ENCODE measurements at places on chromosomes 6 and 20.

- DNase-seq = no peak
Observed at GRCh38 chr6:45677381-45678284, 299.9 kb upstream of the SUPT3H start.

- DNase-seq = no peak
Observed at GRCh38 chr20:31835977-31836852, 9.2 kb downstream of the FOXS1 start.

- no peak for DNase-seq
Observed at GRCh38 chr6:11260249-11261038, 28.0 kb upstream of the NEDD9 start.

DNA sequence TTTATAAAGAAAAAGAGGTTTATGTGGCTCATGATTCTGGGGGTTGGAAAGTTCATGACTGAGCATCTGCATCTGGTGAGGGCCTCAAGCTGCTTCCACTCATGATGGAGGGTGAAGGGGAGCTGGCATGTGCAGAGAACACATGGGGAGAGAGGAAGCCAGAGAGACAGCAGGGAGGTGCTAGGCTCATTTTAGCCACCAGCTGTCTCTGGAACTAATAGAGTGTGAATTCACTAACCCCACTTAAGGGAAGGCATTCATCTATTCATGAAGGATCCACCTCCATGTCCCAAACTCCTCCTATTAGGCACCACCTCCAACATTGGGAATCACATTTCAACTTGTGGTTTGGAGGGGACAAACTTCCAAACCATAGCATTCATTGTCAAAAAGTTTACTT, 137.3 kb upstream of the PMEPA1 start:
- DNase-seq = no peak

GRCh38 chr20:38217791-38218565, 42.6 kb downstream of the KIAA1755 start:
- no peak for DNase-seq

DNA sequence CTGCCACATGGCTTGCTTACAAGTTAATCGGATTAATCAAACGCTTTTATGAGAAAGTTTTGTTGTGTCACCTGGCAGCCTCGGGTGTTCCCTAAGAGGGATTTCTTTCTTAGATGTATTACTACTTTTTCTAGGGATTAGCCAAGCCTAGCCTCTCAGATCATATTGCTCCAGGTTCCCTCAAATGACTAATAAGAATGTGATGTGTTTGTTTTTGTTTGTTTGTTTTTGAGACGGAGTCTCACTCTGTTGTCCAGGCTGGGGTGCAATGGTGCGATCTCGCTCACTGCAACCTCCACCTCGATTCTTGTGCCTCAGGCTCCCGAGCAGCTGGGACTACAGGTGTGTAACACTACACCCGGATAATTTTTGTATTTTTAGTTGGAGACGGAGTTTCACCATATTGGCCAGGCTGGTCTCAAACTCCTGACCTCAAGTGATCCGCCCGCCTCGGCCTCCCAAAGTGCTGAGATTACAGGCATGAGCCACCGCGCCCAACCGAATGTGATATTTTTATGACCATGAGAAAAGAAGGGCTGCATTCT, 977 bp downstream of the HMGN4 start:
- DNase-seq = no peak

DNA sequence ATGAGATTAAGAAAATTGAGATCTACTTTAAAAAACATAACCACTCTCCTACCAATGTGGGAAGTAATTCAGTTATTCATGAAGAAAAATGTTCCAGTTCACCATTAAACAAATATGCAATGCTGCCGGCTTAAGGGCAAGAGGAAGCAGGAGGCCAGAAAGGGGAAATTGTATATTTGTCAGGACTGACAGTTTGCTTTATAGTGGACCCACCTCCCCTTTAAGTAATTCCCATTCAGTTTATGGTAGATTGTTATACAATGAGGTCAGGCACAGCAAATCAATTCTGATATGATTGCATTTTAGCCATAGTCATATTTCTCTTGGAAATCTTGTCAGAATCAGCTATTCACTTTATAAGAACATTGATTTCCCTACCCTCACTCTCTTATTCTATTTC, 547.8 kb downstream of the FRK start:
- DNase-seq = no peak

GRCh38 chr6:3748208-3749066, 3.1 kb downstream of the PXDC1 start:
- no peak for DNase-seq

- no peak for DNase-seq
Observed at GRCh38 chr6:84910906-84911607, 146.7 kb upstream of the TBX18 start.

GRCh38 chr6:137412562-137412961, 81.6 kb downstream of the OLIG3 start:
- DNase-seq = no peak

DNA sequence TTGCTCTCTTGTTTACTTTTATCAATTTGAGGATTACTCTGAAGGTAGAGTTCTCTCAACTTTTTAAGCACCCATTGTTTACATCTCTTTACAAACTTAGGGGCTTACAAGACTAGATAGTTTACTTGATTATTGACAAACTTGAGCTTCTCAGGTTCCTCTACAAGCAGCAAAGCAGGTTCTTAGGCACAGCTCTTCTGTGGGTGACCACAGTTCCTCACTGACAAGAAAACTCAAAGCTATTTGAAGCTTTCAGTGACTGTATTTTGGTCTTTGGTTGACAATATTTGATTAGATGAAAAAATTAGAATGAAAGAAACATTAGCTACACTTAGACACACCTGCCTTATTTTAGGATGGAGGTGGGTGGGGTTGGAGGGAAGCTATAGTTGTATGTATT, 327.3 kb upstream of the RUNX2 start:
- no peak for DNase-seq

DNA sequence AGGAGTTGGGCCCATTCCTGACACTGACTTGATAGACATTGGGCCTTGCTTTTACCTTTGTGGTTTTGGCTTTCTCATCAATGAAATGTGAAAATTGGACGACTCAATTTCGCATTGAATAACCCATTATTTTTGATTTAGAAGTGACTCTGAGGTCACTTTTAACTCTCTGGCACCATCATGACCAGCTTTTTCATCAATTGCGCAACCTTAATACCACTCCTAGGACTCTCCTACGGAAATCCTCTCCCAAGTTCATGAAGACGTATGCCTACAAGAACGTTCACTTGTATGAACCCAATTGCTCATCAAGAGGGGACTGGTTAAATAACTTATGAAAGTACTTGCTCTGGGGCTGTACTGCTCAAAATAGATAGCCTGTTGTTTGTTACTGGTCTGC, 86.7 kb upstream of the CHD6 start:
- DNase-seq = no peak

DNA sequence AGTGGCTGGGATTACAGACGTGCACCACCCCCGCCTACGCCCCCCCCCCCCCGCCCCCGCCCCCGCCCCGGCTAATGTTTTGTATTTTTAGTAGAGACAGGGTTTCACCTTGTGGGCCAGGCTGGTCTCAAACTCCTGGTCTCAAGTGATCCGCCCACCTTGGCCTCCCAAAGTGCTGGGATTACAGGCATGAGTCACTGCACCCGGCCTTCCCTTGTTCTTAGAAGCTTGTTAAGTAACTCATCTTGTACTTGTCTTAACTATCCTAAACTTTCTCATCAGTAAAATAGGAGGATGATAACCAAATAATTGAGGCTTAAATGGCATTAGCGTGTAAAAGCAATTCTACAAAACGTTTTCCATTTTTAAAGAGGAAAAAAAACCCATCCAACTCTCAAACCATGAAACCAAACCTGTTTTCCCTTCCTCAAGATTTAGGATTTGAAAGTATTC, 4.2 kb downstream of the CDYL start:
- no peak for DNase-seq

GRCh38 chr6:55528624-55529023, 50.4 kb downstream of the HMGCLL1 start:
- DNase-seq = no peak

DNA sequence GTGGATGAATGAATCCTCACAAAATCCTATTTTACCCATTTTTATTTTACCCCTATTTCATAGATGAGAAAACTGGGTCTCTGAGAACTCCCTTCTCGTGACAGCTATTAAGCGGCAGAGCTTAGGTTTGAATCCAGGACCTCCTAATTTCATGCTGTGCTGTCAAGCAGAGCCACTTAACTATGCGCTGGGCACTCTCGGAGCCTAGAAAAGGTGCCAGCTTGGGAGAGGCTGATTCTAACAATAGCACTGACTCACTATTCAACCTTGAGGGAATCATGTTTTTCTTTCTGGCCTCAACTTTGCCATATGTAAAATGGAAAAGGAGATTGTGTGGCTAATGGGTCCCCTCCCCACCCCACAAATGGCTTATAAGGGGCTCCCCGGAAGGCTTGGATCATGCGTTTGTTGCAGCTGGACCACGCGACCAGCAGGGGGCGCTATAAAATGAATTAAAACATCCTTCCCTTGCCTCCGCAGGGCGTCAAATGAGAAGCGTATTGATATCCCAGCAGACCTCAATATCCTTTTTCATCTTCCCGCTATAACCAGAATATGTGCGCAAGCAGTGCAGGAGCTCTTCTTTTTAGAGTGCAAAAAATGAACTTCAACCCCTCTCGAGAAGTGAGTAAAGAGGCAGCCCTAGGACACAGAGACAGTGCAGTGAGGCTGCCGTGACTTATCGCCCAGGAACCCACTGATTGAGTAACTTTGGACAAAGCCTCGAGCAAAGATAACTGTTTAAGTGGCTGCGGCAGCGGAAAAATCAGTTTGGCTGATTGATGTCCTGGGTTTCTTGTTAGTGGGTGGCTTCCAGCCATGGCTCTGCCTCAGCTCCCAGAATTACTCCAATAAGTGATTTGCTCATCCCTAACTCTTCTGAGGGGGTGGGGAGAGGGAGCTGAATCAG, 12.8 kb upstream of the PDYN start:
- no peak for DNase-seq

DNA sequence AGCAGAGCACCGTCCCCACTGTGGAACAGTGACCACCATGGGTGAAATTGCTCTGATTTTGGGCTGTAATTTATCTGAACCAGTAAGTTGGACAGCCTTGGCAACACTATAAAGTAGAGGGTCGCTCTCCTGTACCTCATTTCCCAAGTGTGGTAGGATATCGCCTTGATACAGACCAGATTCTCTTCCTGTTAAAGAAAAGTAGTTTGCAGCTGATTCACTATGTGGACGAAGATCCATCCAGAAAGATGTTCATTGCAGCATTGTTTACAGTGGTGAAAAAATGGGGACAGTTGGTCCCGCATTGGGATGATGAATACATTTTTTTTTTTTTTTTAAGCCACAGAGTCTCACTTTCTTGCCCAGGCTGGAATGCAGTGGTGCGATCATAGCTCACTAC, 74.3 kb downstream of the SLX4IP start:
- DNase-seq = no peak

DNA sequence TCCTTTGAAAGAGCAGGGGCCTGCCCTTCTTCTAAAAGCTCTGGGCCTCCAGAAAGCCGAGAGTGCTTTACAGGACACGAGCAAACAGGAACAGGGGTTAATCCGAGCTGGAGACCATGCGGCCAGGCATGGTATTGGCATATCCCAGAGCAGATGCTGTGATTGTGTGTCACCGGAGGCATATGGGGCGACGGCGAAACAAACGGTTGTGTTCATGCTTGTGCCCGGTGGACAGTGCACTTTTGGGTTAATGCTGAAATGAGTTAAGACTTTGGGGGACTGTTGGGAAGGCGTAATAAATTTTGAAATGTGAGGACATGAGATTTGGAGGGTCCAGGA, 1088.7 kb upstream of the DEFB115 start:
- DNase-seq = no peak

DNA sequence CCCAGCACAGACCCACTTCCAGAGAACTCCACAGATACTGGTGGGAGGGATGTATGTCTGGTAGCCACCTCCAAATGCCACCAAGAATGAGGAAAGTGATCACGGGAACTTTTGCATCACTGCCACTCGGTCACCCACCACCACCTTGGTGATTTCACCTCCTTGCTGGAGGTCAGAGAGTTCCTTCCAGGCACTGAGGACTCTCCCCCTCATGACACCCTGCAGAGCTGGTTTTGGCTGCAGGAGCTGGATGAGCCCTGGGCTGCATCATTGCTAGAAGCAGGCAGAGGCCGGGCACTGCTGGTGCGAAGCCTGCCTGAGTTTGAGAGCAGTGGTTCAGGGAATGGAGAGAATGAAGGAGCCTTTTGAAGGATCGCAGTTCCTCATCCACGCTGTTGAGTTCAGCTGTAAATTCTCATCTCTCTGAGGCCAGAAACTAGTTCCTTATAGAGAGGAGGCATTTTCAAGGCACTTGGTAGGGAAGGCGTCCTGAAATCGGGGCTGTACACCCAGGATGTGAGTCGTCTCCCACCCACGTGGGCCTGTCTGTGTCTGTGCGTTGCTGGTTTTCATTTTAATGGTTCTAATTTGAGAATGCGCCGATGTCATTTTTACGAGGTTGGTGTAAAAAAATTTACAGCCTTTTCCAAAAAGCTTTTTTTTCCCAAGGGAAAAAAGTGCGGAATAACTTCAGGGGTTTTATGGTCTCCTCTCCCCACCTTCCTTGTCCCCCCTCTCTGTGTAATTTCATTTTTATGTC, 25.0 kb downstream of the FOXP4 start:
- no peak for DNase-seq

- no peak for DNase-seq
Observed at GRCh38 chr6:151647976-151648639, 154.3 kb downstream of the CCDC170 start.

DNA sequence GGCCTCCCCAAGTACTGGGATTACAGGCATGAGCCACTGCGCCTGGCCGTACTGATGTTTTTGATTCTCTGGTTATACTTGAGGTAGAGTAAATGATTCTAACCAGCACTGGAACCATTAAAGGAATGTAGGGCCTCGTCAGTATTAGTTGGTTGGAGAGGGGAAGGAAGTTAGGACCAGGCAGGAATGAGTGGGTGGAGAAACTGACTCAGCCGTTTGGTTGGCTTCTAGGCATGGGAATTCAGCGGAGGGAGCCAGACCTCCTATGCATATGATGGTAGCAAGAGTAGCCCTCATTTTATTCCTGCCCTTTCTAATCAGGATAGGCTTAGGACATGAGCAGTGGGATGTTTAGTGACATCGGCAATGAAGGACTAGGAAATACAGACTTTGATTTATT, 19.0 kb upstream of the SERINC3 start:
- DNase-seq = no peak

DNA sequence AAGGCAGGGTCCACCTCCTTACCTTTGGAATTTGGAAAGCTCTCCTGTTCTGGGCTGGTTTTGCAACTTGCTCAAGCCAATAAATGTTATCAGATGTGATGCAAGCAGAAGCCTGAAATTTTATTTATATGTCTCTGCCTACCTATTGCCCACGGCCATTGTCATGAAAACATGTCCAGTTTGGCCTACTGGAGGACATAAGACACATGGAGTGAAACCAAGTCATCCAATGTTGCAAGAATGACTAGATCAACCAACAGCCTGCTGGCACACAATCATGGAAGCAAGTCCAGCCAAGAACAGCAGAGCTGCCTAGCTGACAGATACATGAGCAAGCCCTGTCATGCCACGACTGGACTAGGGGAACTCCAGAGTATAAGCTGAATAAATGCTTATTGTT, 56.7 kb upstream of the IRAK1BP1 start:
- no peak for DNase-seq

Measured in NCI-H2081 treated with DMSO at 0.1 percent for 48 hours (cell line).